ENCODE measurements at places on chromosomes 4 and X.

DNA sequence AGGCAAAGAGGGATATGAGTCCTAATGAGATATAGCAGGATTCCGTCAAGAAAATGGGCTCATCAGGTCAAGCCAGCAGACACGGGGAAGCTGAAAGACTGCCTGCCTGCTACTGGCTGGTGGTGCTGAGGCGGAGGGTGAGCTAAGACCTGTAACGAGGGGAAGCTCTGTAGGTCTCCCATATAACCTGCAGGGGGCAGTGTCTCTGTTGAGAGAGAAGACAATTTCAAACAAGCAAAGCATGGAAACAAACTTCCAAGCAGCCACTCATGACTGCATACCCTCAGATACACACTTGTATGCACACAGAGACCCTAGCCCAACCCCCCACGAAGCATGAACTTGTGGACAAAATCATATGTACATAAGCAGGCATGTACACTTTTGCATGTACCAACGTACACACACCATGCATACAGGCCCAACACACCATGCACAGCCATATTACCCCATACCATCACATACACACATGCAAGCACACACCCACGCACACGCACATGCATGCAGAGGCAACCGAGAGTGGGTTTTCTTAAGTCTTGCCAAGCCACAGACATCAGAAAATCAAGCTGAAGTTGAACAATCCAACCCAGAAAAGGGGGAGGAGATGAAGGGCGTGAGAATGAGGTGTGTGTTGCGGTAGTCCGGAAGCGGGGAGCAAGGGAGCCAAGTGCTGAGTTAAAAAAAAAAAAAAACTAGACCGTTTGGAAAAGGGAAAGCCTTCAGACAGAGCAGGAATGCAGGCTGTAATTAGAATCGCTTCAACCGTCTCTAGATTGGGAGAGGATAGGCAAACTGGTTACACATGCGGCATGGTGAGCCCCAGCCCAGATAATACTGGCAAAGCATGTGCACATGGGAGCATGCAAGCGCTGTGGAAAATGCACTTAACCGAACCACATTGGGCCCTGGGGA lies 71.0 kb downstream of the PJA1 start:
- DNase-seq: peak; percentile 64

DNA sequence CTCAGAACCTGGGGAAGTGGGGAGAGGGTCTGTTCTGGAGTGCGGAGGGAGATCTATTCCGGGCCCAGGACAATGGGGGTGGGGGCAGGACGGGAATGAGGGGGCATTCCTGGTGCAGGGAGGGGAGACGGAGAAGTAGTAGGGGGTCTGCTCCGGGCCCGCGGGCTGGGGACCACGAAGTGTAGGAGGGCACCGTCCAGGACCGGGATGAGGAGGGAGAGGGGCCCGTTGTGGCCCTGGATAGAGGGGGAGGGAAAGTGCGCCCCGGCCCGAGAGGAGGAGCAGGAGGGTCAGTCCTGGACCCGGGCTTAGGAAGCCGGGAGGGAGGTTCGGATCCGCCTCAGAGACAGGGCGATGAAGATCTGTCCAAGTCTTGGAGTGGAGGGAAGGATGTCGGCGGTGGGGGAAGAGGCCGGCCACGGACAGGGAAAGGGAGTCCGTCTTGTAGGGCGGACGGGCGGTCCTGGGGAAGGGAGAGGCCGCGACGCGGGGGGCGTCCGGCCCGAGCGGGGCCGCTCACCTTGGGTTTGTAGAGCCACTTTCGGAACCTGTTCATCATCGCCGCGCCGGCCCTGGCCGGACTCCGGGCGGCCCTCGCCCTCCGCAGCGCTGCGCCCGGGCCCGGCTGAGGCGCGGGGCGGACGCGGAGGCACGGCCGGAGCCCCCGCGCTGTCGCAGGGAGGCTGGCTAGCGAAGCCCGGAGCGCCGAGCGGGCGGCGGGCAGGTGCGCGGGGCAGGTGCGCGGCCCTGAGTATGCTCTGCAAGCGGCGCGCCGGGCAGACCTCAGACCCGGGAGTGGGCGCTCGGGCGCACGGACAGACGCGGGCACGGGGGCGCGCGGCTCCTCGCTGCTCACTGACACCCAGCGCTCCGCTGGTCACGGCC lies at the start of gene ZFYVE28:
ZFYVE28 (minus strand) TSS at position 881 of the 885 bp plus-strand sequence; CDS start at position 559, 322 bp downstream.
- peak; percentile 56 for DNase-seq

GRCh38 chr4:182877326-182877883 lies 39.8 kb downstream of the DCTD start:
- DNase-seq: no peak

- no peak for DNase-seq
These were observed 209.5 kb upstream of the AFF2 start for GRCh38 chrX:148290931-148291330.

DNA sequence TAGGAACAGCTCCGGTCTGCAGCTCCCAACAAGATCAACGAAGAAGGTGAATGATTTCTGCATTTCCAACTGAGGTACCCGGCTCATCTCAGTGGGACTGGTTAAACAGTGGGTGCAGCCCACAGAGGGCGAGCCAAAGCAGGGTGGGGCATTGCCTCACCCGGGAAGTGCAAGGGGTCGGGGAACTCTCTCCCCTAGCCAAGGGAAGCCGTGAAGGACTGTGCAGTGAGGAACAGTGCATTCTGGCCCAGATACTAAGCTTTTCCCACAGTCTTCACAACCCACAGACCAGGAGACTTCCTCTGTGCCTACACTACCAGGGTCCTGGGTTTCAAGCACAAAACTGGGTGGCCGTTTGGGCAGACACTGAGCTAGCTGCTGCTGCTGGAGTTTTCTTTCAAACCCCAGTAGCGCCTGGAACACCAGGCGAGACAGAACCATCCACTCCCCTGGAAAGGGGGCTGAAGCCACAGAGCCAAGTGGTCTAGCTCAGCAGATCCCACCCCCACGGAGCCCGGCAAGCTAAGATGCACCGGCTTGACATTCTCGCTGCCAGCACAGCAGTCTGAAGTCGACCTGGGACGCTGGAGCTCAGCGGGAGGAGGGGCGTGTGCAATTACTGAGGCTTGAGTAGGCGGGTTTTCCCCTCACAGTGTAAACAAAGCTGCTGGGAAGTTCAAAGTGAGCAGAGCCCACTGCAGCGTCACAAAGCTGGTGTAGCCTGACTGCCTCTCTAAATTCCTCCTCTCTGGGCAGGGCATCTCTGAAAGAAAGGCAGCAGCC lies 84.6 kb downstream of the THOC2 start:
- DNase-seq: no peak

GRCh38 chr4:2900741-2901140 lies 57.1 kb downstream of the ADD1 start:
- no peak for DNase-seq

GRCh38 chr4:169383724-169384123 lies 113.0 kb upstream of the SH3RF1 start:
- no peak for DNase-seq

DNA sequence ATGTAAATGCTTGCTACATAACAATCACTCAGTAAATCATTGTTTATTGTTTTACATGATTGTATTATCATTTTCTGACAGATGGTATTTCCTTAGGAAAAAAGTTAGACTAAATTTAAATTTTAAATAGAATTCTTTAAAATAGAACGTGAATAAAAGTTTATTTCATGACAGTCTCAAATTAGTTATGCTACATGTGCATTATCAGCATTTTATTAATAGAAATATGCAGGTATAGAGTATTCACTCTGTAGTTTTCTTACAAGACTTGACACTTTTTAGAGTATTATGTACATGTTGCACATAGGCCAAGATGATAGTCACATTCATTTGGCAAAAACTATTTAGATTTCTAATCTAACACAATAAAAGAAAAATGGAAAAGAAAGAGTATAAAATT lies 213.3 kb upstream of the SPRY1 start:
- no peak for DNase-seq

DNA sequence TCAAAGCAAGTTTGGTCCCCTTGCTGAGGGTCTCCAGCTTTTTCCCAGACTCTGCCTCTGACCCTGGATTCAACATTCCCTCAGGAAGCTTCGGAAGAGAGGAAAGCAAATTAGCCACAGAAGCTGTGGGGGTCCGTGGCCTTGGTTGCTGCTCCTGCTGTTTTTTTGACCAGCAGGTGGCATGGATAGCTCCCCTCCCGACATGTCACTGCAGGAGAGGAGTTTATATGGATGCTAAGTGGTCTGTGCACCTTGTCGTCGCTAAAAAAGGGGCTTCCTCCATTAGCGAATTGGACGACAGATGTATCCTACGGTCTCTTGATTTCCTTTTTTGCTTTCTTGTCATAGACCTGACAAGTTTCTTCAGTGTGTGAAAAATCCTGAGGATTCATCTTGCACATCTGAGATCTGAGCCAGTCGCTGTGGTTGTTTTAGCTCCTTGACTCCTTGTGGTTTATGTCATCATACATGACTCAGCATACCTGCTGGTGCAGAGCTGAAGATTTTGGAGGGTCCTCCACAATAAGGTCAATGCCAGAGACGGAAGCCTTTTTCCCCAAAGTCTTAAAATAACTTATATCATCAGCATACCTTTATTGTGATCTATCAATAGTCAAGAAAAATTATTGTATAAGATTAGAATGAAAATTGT lies 70.2 kb downstream of the CD38 start:
- DNase-seq: peak; percentile 60

DNA sequence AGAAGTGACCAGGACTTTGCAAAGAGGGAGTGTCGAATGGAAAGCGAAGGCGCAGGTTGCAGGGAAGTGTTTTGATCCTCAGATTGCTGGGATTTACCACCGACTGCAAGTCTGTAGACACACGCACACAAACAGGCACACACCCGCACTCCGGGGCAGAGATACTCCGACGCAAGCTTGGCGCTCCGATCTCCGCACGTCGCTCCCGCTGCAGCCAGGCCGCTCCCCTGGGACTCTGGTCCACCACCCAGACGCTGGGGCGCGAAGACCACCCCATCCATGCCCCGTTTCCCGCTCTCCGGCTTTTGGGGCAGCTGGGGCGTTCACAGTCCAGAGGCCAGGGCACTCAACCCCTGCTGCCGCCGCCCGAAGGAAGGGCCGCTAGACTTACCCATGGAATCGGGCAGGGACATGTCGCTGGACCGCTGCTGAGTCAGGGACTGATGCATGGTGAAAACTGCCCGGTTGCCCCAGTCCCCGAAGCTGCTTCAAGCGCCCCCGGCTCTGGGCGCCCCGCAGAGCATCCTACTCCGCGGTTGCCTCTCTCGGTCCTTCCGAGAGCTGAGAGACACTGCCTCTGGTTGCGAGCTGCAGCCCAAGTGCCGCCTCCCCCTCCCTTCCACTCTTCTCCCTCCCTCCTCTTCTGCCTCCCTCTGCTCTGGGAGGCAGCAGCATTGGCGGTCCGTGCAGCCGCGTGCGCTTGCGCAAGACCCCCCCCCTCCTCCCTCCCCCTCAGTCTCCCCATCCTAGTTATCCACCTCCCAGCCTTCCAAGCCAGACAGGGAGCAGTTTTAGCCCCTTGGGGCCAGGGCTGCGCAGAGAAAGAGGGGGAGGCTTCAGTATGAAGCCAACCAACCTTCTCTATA lies at the start of gene TMEM255A:
TMEM255A (minus strand) TSS at position 601 of the 866 bp plus-strand sequence; CDS start at position 449, 152 bp downstream.
- peak; percentile 54 for DNase-seq

GRCh38 chr4:173413036-173413435 lies 14.1 kb upstream of the SCRG1 start:
- peak; percentile 20 for DNase-seq

DNA sequence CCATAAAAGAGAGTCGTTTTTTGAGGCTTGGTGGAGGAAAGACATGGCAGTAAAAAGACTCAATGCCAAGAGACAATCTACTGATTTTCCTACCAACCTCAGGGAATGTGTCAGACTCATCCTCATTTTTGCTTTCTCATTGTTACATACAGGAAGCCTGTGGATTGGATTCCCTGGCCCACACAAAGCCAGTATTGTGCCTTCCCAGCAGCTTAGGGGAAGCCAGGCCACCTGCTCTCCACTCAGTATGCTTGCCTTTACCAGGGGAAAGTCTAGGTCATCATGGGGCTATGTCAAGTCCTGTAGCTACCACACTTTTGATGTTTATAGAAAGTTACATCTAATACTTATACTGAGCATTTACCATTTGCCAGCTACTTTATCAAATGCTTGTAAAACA lies 11.0 kb downstream of the BMX start:
- DNase-seq: no peak

DNA sequence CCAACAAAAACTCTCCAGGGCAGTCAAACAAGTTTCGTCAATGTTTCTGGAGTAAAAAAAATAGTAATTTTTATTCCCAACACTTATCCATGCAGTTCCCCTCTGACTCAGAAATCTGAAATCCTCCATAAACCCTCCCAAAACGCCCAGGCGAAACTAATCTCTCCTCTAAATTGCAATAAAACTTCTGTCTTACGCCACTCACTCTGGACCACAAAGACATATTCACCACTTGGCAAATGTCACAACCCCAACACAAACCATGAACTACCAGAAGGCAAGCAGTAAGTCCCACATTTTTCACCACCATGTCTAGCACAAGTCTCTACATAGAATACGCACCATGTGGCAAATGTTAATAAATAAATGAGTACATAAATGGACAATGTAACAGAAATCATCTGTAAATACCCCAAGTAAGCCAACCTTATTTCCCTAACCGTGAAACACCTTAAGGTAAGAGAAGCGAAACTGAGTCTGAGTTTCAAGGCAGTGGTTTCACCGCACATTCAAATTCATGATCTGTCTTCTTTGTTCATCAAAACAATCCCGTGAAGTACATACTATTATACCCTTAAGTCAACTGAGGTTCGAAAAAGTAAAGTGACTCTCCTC lies 1.6 kb downstream of the PAPSS1 start:
- DNase-seq: peak; percentile 68

- peak; percentile 24 for DNase-seq
These were observed 39.6 kb downstream of the TMEM164 start for GRCh38 chrX:110042496-110042895.

DNA sequence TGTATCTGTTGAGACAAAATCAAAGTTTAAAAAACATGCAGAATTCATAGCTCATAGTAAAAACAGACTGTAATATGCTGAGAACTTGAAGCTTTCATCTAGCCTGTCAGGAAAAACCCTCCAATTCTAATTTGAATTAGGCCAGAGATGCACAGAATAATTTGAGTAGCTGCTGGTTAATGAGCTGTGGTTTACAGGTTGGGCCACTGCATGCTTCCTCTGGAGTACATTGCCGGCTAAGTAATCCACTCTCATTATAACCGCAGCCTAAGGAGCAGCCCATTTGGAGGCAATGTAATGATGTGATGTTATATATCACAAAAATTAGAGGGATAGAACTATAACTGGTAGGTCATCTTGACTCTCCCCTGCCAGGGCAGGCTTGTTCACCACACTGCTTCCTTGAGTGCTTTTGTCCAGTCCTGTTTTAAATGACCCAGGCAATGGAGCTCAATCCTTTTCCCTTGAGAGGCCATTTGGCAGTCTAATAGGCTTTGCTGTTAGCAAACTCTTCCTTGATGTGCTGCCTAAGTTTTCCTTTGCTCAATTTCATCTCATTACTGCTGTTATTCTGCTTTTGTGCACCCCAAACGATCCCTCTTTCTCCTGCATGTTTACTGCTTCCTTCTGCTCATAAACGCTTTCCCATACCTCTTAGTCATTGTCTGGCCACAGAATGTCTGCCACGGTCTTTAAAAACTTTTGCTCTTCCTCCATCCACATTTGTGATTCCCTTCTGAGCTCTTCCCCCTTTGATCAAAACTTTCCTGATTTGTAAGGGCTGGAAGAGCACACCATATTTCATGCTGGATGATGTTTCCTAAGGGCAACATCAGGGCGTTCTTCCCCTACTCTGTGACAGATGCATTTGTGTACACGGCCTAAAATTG lies 230.9 kb downstream of the C4orf33 start:
- DNase-seq: peak; percentile 34
